Activated CD4-positive, alpha-beta memory T cell treated with anti-CD3 and anti-CD28 coated beads for 36 hours (primary cell): ENCODE measurements at places on chromosomes 5 and 9. TPM values are rescaled to one million over a fixed set of nuclear protein-coding genes. Genes with fewer than 3 reads are reported as not detected.

The TUSC1 gene
- total RNA-seq = not detected

The BARX1 gene
- total RNA-seq = 0.44 TPM

The C1QTNF3 gene
- 2.5 TPM for total RNA-seq

The CEL gene
- total RNA-seq = 0.88 TPM

The DNM1 gene
- total RNA-seq = 1.1 TPM

DNA sequence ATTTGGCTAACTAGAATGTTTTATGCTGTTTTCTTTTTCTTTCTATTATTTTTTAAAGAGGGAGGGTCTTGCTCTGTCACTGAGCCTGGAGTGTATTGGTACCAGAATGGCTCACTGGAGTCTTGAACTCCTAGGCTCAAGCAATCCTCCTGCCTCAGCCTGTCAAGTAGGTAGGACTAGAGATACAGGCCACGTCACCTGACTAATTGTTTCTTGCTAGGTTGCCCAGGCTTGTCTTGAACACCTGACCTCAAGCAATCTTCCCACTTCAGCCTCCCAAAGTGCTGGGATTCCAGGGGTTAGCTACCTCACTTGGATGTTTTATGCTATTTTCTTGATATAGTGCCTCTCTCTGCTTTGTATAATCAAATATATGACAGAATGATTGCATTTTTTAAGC, 166.2 kb downstream of the AOPEP start:
- peaks cover 12% of the 10 kb centered on the region for H3K36me3 ChIP-seq
- no peak overlapping the region for H3K27ac ChIP-seq
- no peaks in the 10 kb centered on the region for H3K27me3 ChIP-seq
- no peak overlapping the region for H3K4me3 ChIP-seq
- no peak for DNase-seq

- H3K27ac ChIP-seq = no peak overlapping the region
- no peaks in the 10 kb centered on the region for H3K27me3 ChIP-seq
- DNase-seq = no peak
- no peak overlapping the region for H3K4me3 ChIP-seq
Observed at GRCh38 chr5:32843531-32843895, 132.4 kb downstream of the NPR3 start.

DNA sequence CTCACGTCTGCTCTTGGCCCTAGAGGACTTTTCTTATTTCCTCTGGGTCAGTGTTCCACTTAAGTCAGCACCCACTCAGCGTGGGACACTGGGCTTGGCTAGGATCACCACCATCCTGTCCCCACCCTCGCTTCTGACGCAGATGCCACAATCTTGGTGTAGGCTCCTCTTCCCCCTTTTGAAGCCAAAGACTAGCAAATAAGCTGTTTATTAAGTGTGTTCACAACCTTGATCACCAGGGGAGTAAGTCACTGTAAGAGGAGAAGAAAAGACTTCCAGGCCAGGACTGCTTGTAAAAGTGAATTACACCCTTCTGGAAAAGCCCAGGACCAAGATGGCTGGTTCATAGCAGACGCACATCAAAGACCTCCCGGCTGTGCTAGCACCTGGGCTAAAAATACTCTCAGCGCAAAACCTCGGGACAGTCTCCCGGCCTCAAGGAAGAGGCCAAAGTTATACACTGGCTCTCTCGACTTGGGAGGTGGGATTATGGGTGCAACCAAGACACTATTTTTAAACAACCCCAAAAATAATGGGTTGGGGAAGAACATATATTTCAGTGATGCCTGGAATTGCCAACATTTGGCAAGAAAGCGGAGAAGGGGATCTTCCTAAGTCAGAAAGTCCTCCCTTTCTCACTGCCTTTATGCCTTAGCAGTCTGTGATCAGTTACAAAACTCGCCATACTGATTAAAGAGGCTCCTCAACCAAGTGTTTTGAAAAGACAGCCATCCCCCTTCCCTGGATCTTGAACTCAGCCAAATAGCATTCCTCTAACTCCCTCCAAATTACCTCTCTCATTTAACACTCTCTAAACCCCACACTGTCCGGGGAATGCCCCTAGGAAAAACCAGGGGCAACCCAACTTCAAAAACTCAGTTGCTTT, 69.4 kb downstream of the RAPGEF1 start:
- peak overlapping the region; percentile 99 for H3K27ac ChIP-seq
- peak overlapping the region; percentile 50 for H3K4me3 ChIP-seq
- peaks cover 19% of the 10 kb centered on the region for H3K36me3 ChIP-seq

DNA sequence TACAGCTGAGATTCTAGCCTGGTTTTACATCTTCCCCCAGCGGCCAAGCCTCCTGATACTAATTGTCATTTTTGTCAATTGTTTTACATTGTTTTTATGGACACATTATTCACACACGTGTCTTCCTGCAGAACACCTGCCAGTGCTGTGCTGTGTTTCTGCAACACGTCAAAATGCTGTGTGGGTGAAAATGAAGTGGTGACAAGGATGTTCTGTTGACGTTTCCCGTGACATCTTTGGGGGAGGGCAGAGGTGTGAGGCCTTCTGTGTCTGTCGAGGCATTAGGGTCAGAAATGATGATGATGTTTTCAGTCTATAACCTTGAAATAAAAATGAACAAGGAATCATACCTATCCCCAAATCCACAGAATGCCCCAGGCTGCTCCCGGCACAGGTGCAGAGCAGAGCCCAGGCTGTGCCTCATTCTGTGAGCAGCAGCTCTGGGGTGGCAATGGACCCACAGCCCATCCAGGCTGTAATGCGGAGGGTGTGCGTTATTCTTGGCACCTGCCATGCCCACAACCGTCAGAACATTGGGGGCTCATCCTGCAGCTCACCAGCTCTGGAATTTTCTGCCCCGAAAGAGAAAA, 23.6 kb upstream of the CEP72 start:
- H3K36me3 ChIP-seq = no peaks in the 10 kb centered on the region
- no peak for DNase-seq
- no peaks in the 10 kb centered on the region for H3K4me1 ChIP-seq
- no peak overlapping the region for H3K27ac ChIP-seq

GRCh38 chr5:20017021-20017420, 29.0 kb upstream of the CDH18 start:
- H3K27ac ChIP-seq = no peak overlapping the region
- H3K4me1 ChIP-seq = no peaks in the 10 kb centered on the region
- no peak for DNase-seq
- H3K36me3 ChIP-seq = no peaks in the 10 kb centered on the region

DNA sequence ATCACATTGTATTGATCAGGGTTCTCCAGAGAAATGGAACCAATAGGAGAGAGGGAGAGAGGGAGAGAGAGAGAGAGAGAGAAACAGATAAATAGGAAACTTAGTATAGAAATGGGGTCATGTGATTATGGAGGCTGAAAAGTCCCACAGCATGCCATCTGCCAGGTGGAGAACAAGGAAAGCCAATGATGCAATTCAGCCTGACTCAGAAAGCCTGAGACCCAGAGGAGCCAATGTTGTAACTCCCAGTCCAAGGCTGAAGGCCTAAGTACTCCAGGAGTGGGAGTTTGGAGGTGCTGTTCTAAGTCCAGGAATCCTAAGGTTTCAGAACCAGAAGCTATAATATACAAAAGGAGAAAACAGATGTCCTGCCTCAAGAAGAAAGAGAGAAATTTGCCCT, 48.4 kb upstream of the ISOC1 start:
- DNase-seq = no peak
- H3K4me1 ChIP-seq = no peaks in the 10 kb centered on the region

DNA sequence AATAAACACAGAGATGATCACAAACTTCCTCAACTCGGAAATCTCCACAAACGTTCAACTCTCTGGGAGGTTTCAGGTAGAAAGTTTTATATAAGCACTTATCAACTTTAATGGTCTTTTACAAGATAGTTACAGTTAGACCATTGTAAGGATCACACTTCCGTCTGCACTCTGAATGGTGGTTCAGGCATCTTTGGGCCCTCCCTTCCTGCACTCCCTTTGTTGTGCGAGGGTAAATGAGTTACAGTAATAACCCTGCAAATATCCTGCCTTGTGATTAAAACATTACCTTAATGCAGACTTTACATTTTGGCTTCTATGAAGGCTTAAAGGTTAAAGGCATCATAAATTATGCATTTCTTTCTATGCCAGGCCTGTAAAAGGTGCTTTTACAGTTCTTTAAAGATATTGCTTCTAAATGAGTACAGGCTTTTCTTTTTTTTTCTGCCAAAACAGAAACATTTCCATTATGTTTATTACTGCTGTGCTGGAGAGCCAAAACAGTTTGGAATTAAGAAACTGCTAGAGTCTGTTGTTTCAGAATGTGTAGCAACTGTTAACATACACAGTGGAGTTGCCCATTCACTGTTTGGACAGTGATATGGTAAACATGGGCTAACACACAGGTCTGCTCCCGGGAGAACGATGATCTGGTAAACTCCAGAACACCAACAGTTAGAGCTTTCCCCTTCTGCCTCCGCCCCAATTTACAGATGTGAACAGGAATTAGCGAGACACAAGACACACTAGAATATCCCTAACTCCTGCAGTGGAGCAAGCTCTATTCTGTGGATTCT, 1.1 kb downstream of the PRUNE2 start:
- no peaks in the 10 kb centered on the region for H3K36me3 ChIP-seq
- no peak for DNase-seq
- H3K4me1 ChIP-seq = peaks cover 2% of the 10 kb centered on the region
- H3K27ac ChIP-seq = no peak overlapping the region
- H3K4me3 ChIP-seq = no peak overlapping the region

- H3K4me3 ChIP-seq = no peak overlapping the region
- no peaks in the 10 kb centered on the region for H3K4me1 ChIP-seq
- peaks cover 8% of the 10 kb centered on the region for H3K27me3 ChIP-seq
Observed at GRCh38 chr9:69645488-69645887, 26.7 kb downstream of the APBA1 start.

- peaks cover 15% of the 10 kb centered on the region for H3K4me1 ChIP-seq
- DNase-seq = no peak
- H3K27ac ChIP-seq = no peak overlapping the region
- H3K36me3 ChIP-seq = no peaks in the 10 kb centered on the region
- no peaks in the 10 kb centered on the region for H3K27me3 ChIP-seq
Observed at GRCh38 chr9:114860187-114860586, 54.3 kb upstream of the TNFSF15 start.

- no peaks in the 10 kb centered on the region for H3K27me3 ChIP-seq
- H3K4me3 ChIP-seq = peak overlapping the region; percentile 65
- no peak for DNase-seq
- H3K27ac ChIP-seq = no peak overlapping the region
Observed at GRCh38 chr5:36153726-36154125, 1.8 kb downstream of the SKP2 start.

- H3K4me1 ChIP-seq = no peaks in the 10 kb centered on the region
- H3K27ac ChIP-seq = no peak overlapping the region
- H3K36me3 ChIP-seq = no peaks in the 10 kb centered on the region
- no peak overlapping the region for H3K4me3 ChIP-seq
Observed at GRCh38 chr5:45262061-45262590, 434.1 kb downstream of the HCN1 start.

DNA sequence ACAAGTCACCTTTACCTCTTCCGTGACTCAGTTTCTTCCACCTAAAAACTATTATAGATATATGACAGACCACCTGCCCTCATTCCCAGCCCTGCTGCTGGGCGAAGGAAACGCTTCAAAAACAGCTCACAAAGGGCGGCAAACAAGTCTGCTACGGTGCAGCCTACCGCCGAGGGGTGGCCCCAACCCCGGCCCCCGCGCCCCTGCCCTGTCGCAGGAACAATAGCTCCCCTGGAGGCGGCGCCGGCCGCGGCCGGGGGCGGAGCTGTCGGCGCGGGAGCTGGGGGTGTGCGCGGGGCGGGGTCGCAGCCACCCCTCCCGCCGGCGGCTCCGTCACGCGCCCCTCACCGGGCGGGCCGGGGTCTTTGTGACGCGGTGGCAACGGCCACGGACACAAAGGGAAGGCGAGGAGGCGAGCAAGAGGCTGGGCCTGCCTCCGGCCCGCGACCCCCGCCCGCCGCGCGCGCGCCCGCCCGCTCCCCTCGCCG, at the start of gene TMEFF1:
TSS of gene TMEFF1 (plus strand) at position 362 of the 488 bp plus-strand sequence. CDS start 396 bp downstream, outside the sequence.
- H3K36me3 ChIP-seq = peaks cover 1% of the 10 kb centered on the region
- DNase-seq = peak; percentile 65
- H3K27me3 ChIP-seq = peaks cover 19% of the 10 kb centered on the region
- no peak within 1 kb of the TSS for H3K27ac ChIP-seq
- H3K4me3 ChIP-seq = peak within 1 kb of the TSS; percentile 58
